ENCODE measurements at places on chromosomes 7 and 10.

GRCh38 chr10:44891721-44892120 lies 19.4 kb upstream of the TMEM72 start:
- DNase-seq, result no peak

DNA sequence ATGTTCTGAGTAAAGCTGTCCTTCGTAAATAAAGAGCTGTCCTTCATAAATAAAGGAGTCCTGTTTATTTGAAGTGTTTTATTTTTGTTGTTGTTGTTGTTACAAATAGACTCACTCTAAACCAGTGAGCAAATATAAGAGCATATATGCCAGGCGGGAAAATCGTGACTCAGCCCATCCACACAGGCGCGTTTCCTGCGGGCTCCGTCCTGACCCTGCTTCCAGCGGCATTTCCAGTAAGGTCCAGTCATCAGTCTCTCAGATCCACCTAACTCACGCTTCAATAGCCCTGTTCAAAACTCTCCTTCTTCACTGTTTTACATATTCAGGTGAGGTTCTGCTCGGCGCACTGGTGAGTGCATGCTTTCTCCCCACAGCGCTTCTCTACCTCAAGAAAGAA lies 277.2 kb upstream of the ADARB2 start:
- DNase-seq, result no peak

- no peak for DNase-seq
Observed at GRCh38 chr10:108696792-108697477, 1226.4 kb downstream of the XPNPEP1 start.

DNA sequence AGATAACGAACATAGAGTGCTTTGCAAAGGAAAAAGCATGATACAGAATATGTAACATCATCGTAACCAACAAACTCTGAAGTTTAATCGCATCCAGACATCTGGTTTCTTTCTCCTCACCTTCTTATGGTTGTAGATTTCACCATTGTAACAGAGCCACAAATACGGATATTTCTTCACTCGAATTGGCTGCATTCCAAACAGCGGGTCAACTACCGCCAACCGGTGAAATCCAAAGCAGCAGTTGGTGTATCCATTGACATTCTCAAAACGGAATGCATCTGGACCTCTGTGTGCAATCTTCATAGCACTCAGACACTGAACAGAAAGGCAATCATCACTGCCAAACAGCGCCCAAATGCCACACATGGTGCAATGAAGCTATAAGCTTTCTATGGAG lies 3.4 kb downstream of the ASNS start:
- no peak for DNase-seq

DNA sequence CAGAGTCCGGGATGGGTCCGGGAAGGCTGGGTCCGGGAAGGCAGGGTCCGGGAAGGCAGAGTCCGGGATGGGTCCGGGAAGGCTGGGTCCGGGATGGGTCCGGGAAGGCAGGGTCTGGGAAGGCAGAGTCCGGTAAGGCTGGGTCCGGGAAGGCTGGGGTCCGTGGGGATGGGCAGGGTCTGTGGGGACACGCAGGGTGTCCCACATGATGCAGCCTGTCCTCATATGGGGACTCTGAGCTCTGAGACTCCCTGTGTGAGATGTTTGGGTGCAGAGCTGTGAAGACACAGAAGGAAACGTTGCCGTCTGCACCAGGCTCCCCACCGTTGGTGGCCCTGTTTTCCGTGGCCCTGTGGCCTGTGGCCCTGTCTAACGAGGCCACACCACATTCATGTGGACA lies 45.7 kb upstream of the ADGRA1 start:
- DNase-seq, result no peak

GRCh38 chr10:36441557-36441956 lies 683.8 kb upstream of the ANKRD30A start:
- DNase-seq, result no peak

DNA sequence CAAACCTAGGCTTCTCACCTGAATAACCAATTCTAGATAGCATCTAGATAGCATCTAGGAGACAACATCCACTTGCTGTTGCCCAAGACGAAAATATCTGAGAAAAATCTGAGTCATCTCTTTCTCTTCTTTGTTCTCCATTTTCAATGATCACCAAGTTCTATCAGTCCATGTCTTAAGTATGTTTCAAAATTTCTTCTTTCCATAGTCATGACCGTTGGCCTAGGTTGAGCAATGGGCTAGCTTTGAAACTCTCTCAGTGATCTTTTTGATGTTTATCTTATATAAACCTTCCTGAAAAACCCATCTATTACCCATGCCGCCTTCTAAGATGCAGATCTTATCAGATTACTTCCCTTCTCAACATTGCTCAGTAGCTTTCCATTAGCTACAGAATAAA lies 23.4 kb upstream of the CASD1 start:
- DNase-seq, result no peak

GRCh38 chr10:97737770-97738265 lies 890 bp downstream of the ZFYVE27 start:
- DNase-seq, result no peak

DNA sequence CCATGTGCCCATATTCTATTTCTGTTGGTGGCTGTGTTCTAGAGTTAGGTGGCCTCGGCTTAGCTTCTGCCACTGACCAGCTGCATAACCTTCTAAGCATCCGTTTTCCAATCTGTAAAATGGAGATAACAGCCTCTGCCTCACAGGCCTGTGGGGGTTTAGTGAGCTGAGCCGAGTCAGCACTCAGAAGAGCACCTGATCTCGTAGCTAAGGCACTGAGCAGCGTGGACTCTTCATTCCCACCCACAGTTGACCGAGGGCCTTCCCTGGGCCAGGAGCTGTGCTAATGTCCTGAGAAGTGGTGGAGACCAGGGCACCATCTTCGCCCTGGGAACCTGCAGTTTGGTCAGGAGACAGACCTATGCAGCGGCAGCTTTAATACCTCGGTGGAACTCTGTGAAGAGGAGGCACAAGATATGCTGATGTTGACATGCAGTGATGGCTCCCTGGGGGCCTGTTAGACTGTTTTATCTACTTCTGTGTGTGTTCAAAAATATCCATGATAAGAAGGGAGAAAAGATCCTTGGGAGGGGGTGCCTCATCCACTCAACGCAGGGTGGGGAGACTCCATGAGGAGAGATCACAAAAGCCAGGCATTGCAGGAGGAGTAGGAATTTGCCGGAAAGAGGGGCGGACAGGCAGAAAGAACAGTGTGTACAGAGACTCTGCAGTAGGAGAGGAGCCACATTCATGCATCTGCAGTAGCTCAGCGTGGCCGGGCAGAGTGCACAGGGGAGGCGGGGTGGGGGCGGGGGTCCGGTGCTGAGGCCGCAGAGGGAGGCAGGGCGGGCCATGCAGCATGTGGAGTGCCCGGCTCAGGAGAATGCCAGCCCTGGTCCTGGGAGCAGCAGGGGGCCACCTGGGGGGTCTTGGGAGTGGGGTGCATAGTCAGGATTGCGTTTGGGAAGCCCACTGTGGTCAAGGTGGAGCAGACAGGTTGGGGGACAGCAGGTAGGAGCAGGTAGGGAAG lies 136.8 kb downstream of the C10orf105 start:
- DNase-seq, result no peak

GRCh38 chr7:30866939-30867338 lies 44.7 kb upstream of the AQP1 start:
- DNase-seq, result no peak

DNA sequence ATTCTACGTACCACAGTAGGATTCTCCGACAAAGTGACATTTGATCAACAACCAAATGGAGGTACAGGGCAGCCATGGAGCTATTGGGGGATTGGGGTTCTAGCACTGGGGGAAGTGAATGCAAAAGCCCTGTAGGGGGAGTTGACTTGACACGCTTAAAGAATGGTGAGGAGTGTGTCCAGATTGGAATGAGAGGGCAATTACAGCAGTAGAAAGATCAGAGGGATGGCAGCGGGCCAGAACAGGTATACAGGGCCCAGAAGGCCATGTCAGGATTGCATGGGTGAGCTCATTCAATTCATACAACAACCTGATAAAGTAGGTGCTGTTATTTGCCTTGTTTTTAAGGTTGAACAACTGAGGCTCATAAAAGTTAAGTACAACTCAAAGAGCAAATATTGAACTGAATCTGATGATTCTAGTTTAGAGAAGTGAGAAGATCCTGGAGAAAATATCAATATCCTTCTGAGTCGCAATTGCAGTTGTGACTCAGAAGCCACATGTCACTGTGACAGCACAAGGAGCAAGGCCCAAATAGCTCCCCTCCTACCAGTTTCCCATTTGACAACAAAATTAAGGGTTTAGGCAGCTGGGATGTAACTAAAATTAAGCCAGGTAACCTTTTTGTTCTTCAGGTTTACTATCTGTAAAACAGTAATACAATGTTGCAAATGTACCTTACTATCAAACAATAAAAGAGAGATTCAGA lies 28.0 kb upstream of the CTTNBP2 start:
- no peak for DNase-seq

DNA sequence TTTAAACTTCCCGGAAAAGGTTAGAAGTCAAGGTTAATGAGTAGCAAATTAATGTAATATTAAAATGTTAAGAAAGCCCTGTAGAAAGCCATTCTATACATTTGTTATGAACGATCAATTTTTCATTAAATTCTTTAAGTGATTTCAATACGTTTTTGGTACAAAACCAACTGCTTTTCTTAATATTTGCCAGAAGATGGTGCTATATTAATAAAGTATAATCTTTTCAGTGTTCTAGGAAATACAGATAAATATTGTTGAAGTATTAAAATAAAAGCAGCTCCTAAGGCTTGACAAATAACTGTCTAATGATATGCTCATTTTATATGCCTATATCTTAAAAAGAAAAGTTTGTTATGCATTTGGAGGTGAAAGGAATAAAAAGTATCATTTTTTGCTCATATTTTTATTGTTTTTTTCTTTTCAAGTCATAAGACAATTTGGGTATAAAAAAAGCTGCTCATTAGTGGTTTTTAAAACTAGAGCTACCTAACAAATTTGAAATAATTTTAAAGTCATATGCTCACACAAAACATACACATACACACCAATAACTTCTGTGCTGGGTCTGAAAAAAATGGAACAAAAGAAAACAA lies 130.3 kb upstream of the POT1 start:
- DNase-seq, result no peak

GRCh38 chr7:157526913-157527634 lies 190.3 kb downstream of the DNAJB6 start:
- DNase-seq, result no peak

- no peak for DNase-seq
Observed at GRCh38 chr10:124132306-124132705, 38.9 kb upstream of the CHST15 start.

- DNase-seq, result no peak
Observed at GRCh38 chr7:30744075-30744417, 7.9 kb upstream of the INMT start.

DNA sequence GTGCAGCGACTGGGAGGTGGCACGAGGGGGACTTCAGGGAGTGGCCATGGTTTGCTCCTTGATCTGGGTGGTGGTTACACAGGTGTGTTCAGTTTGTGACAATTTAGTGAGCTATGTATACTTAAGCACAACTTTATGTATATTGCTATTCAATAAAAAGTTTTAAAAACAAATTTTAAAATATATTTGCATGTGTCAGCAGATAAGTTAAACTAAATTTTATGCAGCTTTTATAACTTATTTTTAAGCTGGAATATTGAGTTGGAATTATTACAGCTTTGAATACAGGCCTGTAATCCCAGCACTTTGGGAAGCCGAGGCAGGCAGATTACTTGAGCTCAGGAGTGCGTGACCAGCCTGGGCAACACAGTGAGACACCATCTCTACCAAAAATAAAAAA lies 5.4 kb downstream of the BAIAP2L1 start:
- DNase-seq, result no peak

DNA sequence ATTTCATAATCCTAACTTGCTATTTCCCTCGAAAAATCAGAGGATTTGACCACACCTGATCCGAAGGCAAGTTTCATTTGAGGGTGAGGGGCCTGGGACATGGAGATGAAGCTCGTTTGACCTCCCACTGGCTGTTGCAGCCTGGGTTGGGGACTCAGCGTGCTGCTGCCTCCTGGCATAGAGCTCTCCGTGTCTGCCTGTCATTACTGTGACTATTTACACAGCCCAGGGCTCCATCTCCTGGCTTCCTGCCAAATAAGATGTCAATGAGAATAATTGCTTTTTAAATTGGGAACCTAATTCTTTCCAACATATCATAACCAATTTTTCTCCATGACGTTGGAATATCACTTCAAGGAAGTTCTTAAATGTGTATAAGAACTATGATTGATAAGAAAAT lies 139.3 kb upstream of the COBL start:
- DNase-seq, result no peak

DNA sequence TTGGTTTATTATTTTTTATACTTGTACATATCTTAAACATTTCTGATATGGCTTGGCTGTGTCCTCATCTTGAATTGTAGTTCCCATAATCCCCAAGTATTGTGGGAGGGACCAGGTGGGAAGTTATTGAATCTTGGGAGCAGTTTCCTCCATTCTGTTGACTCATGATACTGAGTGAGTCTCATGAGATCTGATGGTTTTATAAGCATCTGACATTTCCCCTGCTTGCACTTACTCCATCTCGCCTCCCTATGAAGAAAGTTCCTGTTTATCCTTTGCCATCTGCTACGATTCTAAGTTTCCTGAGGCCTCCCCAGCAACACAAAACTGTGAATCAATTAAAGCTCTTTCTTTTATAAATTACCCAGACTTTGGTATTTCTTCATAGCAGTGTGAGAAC lies 207.7 kb downstream of the TPK1 start:
- DNase-seq, result no peak

GRCh38 chr10:70583669-70584037 lies 18.9 kb downstream of the PRF1 start:
- no peak for DNase-seq

DNA sequence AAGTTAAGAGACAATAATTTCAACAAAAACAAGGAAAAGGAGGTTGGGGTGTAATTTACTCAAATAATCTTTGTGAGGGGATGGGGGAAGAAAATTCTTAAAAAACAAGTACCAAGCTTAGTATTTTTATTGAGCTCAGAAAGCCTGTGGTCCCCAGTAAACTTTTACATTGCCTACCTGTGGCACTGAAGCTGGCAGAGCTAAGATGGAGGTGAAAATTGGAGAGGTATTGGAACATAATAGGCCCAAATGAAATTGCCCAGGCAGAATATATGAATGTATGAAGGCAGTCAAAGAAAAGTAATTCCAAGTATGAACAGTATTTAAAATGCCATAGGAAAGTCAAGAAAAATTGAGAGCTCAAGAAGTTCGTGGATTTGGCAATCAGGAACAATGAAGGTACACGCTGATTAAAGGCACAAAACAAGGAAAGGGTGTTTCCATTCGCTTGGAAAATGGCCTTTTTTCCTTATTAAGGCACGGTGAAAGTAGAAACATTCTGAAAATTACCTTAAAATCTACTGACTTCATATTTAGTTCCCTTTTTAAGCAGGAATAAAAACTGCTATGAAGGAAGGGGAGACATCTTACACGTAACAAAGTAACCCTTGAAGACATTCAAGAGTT lies 3.4 kb upstream of the KMT2E start:
- no peak for DNase-seq

DNA sequence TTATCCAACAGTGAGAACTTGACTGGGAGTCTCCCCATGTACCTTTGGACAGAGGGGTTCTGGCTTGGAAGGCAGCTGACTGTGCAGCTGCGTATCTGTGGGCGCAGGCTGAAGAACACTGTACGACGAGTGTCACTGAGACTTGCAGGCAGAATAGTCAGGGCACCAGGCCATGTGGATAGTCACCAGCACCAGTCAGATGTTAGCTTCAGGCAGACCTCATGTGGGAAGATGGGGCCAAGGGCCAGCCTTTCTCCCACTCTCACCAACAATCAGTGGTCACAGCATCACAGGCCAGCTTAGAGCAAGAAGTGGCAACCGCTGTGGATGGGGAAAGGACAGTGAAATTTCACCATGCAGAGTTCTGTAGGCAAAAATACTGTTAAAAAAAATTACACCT lies 43.4 kb upstream of the GJD4 start:
- DNase-seq, result no peak
